ENCODE measurements at places on chromosomes 13 and 19.
A peak's percentile ranks its signal among the peaks of the same experiment; 100 is the strongest.

DNA sequence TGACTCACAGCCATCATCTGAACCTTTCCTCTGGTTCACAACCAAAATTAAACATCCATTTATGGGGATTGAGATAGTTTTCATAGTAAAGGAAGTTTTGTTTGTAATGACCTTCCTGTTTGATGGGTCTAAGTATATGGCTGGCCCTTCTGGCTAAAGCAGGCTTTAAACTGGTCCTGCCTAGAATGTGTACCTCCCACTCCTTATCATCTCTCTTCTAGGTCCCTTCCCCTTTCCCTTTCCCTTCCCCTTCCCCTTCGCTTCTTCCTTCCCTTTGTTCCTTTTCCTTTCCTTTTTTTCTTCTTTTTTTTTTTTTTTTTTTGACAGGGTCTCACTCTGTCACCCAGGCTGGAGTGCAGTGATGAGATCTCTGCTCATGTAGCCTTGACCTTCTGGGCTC is 35.6 kb downstream of the BBC3 start:
- DNase-seq: no peak

DNA sequence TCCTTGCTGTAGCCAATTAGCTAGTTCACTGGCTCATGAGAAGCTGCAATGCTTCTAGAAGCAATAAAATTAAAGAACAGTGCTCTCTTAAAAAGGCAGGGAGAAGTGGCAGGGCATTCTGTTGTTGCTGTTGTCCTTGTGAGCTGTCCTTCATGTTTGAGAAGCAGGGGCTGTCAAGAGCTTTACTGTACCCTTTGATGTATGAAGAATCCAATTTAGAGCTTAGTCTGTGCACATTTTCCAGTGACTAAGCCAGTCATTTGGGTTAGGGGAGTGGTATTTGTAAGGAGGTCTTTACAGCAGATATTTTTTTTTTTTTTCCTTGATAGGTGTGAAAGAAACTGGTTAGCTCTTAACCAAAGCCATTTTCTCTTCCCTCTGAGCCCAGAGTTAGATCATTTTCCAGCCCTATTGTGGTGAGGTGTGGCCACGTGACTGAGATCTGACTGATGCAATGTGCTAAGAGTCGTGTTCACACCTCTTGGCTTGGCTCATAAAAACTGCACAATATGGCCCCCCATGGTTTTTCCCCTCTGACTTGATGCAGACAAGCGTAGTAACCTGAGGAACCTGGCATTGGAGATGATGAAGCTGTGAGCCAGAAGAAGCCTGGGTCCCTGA is 309.6 kb upstream of the TMTC4 start:
- no peak for DNase-seq

DNA sequence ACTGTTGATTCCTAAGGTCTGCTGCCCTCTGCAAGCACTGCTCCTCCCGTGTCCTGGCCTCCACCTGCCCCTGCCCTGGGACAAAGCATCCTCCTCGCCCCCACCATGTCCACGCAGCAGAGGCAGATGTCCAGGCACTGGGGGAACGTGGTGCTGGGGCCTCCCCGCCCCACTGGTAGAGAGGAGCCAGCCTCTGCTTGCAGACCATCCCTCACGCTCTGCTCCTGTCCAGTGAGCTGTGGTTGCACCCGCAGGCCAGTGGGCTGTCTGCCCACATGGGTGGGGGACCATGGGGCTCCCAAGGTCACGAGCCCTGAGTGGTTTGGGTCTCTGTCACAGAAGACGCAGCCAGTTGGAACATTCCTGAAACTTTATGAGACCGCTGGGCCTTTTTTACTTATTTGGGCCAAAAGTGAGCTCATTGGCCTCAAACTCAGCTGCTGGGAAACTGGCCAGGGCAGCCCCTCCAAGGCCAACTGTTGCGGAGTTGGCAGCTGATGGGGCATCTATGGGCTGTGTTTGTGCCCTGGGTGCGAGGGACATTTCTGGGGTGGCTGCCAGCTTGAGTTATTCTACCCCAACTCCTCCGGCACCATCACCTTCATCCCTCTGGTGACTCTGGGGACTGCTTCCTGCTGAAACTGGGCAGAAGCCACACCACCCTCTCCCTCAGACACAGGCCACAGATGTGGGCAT is 64.8 kb upstream of the F7 start:
- no peak for DNase-seq

GRCh38 chr19:45451131-45451849 is 16.5 kb upstream of the FOSB start:
- DNase-seq: no peak

DNA sequence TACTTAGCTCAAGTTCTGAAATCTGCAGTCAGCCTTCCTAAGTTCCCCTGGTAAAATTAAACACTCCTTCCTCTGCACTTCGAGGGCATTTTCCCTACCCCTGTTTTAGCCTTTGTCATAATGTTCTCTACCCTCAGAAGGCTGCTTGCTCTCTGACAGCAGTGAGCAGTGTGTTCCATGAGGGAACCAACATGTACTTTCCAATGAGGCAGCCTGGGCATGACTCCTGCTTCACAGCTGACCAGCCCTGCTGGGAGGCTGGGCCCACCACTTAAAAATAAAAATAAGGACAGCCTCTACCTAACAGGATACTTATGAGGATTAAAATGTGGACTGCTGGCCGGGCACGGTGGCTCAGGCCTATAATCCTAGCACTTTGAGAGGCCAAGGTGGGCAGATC is 26.4 kb downstream of the RUBCNL start:
- DNase-seq: no peak

DNA sequence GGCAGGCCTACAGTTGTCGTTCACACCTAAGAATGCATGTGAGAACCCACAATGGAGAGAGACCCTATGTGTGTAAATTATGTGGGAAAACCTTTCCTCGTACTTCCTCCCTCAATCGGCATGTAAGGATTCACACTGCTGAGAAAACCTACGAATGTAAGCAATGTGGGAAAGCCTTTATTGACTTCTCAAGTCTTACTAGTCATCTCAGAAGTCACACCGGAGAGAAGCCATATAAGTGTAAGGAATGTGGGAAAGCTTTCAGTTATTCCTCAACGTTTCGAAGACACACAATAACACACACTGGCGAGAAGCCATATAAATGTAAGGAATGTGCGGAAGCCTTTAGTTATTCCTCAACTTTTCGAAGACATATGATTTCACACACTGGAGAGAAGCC is 11.3 kb downstream of the ZNF555 start:
- DNase-seq: no peak

GRCh38 chr13:46640843-46641242 is 87.9 kb downstream of the LRCH1 start:
- no peak for DNase-seq

DNA sequence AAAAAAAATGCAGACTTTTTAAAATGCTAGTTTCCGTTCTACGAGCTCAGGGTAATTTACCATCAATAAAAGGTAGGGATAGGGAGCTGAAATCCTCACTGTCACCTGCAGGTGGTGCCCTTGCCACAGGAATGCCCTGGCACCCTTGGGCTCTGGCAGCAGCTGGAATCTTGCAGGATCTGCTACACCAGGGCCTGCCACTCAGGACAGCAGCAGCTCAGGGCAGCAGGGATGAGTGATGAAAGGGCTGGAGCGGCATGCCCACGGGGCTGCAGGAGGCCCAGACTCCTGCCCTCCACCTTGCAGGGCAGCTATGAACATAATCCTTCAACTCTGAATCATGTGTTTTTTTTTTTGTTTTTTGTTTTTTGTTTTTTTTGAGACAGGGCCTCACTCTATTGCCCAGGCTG is 54.0 kb downstream of the GNG7 start:
- DNase-seq: peak; percentile 53

DNA sequence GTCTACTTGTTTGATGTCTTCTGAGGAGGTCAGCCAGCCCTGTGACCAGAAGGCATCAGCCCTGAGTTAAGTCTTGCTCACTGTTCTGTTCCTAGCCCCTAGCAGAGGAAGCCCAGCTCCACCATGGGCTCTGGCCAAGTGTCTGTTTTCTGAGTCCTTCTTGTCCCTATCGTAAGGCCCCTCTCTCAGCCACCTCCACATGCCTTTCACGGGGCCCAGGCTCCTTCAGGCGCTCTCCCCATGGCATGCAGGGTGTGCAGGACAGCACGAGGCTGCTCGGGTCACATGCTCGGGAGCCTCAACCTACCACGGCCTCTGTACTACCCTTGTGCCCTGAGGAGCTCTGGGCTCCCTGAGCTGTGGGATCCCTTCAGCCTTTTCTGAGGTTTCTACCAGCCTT is 47.8 kb upstream of the LATS2 start:
- DNase-seq: no peak

GRCh38 chr19:46898731-46899130 is 37.9 kb downstream of the ARHGAP35 start:
- DNase-seq: no peak

GRCh38 chr19:51122112-51122981 is 2.4 kb upstream of the SIGLEC9 start:
- no peak for DNase-seq

DNA sequence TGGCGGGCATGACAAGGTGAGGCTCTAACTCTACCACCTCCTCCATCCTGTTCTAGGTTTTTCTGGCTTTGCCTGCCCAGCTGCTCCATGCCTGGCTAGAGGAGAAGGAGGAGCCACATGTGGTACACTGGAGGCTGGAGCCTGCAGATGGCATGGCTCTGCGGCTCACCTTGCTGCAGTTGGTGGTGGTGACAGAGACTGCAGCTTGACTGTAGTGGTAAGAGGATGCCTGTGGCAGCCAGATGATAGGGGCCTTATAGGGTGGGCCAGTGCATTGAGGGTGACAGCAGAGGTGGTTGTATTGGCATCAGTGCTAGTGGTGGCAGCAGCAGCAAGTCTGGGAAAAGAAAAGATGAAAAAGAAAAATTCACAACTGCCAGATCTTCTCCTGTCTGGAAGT is 146.2 kb downstream of the TNFRSF19 start:
- no peak for DNase-seq

- no peak for DNase-seq
These were observed 1.6 kb upstream of the DIRAS1 start for GRCh38 chr19:2722541-2723344.

DNA sequence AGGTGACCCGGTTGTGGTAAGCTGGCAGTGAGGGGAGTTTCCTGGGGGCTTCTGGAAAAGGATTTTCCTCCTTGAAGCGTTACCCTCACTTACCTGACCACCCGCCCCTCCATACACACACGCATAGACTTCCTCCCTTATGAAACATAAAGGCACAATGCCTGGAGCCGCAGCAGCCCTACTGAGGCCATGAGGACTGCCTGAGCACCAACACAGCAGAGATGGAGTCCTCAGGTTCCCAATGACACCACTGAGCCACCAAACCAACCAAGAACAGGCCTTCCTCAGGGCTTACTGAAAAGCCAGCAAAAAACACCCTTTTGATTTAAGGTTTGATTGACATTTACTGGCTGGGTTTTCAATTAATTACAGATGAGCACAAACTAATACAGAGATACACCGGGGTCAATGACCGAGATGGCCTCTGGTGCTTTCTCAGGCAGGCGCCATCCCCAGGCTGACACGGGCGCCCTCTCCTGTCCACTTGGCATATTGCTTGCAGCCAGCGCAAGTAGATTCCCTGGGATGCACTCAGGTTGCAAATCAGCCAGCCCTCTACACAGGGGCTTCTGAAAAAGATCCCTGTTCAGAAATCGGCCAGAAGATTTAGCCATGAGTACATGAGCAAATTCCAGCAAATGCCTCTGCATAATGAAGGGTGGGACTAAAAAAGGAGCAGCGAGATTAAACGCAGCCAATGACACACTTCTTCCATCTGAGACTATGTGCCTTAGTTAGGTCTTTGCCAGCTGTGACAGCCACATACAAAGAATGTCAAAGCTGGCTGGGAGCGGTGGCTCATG is 14.8 kb downstream of the OPA3 start:
- DNase-seq: no peak

DNA sequence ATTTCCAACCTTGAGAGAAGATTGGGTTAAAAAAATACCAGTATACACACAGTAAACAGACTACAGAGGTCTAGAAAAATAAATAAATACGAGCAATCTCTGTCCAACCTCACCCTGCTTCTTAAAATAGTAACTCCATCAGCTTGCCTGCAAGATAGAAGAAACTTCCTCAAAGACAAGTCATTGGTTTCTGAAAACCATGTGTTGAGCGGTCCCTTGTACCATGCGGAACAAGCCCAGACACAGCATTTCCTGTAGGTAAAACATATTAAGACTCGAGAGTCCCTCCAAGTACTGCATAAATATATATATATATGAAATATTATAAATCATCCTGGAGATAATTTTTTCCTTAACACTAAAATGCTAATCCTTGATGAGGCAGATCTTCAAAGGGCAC is 157.4 kb downstream of the MZT1 start:
- DNase-seq: no peak

GRCh38 chr13:28185256-28185655 is 46.9 kb downstream of the PAN3 start:
- DNase-seq: no peak

- peak; percentile 31 for DNase-seq
These were observed 380.8 kb downstream of the LMO7 start for GRCh38 chr13:76016799-76017400.

- DNase-seq: no peak
These were observed 151.1 kb downstream of the SIPA1L3 start for GRCh38 chr19:38057959-38058690.

GRCh38 chr13:95253033-95253432 is 48.2 kb downstream of the ABCC4 start:
- no peak for DNase-seq

GRCh38 chr13:39209731-39210531 is 171.7 kb downstream of the NHLRC3 start:
- no peak for DNase-seq

DNA sequence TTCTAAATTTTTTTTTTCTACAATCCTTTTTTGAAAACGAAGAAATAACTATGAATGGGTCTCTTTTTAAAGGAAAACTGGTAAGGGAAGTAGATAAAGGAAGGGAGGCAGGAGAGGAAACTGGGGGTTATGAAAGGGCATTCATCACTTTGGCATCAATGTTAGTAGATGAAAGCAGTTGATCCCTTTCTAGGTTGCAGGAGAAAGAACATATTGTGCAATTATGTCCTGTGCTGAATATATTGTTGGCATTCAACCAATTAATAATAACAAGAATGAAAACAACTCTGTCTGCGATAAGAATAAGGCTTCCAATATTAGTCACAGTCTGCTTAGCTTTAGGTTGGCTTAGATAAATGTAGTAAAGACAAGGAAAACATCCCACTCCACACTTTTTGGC is 796.8 kb upstream of the KLHL1 start:
- no peak for DNase-seq

- no peak for DNase-seq
These were observed 31.5 kb upstream of the PABPC3 start for GRCh38 chr13:25064396-25064795.

- no peak for DNase-seq
These were observed 1.7 kb downstream of the IRGQ start for GRCh38 chr19:43594081-43594697.

- DNase-seq: no peak
These were observed 35.9 kb upstream of the IGFL1 start for GRCh38 chr19:46193678-46194077.

GRCh38 chr13:37409756-37410155 is 188.8 kb downstream of the POSTN start:
- DNase-seq: no peak

- DNase-seq: no peak
These were observed 64.4 kb downstream of the B3GLCT start for GRCh38 chr13:31264151-31264550.

- no peak for DNase-seq
These were observed 21.1 kb downstream of the CLEC17A start for GRCh38 chr19:14603990-14604387.

Data from HFF-Myc (cell line).